ENCODE measurements at places on chromosomes 5 and 9.

DNA sequence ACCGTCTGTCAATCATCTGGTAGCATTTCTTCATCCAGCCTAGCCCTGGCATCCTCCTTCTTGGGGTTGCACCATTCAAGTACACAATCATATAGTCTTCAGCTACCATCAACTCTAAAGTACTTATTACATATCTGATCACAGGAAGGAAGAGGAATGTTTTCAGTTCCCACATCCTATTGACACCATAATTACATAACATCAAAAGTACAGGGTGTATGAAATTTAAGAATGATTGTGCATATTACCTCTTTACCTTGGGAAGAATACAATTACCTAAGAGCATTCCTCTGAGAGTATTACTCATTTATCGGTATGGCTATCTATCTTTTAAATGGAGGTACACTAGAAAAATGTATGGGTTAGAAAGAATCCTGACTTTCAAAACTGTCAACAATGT lies 126.8 kb upstream of the PCA3 start:
- DNase-seq = peak; percentile 55

- peak; percentile 43 for DNase-seq
Observed at GRCh38 chr5:109155625-109156024, 254.1 kb downstream of the PJA2 start.

DNA sequence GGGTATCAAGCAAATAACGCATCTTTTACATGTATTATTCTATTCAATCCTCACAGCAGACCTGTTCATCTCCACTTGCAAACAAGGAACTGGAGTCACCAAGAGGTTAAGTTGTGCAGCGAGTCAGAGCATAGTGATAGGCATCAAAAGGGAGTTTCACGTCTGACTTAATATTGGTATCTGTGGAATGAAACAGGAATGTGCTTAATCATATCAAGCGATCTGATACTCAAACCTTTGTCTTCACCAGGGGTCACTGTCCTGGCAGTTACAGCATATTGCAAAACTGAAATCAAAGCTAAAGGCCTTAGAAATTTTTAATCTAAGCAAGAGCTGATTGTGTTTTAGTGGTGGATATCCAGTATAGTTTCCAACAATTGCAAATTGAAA lies 271.6 kb downstream of the PLK2 start:
- no peak for DNase-seq

GRCh38 chr9:126151031-126151685 lies 175.5 kb upstream of the MVB12B start:
- DNase-seq = no peak

- no peak for DNase-seq
Observed at GRCh38 chr9:126125992-126126409, 200.6 kb upstream of the MVB12B start.

GRCh38 chr9:29866556-29866955 lies 2293.3 kb upstream of the C9orf72 start:
- no peak for DNase-seq

GRCh38 chr9:89078421-89078820 lies 87.2 kb downstream of the S1PR3 start:
- DNase-seq = no peak

DNA sequence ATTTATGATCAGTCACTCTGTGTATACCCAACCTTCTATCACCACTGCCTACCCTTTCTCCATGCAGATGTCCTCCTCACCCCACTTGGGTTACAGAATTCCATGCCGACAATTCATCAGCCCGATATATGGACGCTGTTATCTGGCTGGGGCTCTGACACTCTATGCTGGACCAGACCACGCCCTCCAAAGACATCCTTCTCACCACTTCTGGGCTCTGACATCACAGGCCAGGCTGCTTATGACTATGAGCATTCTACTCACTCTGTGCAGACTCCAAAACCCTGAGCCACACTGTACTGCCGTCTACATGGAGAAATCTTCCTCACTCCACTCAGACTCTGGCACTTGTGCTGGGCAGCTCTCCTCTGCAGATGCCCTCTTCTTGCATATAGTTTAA lies 7.6 kb upstream of the AK3 start:
- DNase-seq = no peak

DNA sequence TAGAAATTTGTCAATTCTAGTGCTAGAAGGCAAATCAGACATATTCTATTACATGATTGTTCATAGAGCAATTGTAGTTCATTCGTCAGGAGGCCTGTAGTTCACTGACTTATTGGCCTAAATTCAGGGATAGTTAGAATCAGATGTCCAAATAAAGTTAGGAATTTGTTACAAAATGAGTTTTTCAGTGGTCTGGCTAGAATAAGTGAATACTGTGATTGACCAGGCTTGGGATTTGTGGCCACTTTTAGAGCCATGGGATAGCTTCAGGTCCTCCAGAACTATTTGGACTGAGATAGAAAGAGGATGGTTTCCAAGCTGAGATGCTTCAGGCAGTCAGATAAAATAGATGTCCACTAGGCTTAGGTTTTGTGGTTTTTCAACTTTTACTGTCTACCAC lies 199.1 kb upstream of the MPDZ start:
- DNase-seq = no peak

GRCh38 chr5:164220522-164220921 lies 715.1 kb downstream of the MAT2B start:
- DNase-seq = no peak

DNA sequence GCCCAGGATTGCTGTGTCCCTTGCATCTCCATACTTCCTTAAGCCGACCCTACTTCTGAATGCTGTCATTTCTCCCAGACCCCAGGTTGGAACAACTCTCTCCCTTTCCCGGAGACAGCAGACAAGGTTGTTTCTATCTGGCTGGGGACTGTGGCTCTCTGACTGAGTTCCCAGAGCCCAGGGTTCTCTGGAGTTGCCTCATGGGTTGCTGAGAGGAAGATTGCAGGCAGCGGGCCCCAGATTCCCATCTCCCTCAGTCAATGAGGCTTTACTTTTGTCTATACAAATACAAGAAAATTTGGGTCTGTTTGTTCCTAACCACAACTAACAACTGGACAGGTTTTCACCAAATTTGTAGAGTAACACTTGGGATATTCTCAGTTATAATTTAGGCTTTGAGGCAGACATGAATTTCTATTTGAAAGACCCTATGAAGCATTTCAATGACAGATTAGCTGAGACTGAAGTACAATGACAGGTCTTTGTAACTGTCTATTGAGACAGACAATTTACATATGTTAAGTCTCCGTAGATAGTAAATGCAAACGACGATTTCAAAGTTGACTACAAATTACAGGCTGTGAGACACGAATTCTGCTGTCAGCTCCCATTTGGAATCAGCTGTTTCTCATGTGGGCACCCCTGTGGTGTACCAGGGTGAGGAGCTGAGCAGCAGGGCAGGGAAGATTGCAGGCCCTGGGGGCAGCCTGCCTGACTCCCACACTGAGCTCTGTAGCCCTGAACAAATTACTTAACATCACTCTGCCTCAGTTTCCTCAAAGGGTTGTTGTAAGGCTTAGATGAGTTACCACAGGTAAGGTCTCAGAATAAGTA lies 107.5 kb downstream of the ATP10B start:
- no peak for DNase-seq

DNA sequence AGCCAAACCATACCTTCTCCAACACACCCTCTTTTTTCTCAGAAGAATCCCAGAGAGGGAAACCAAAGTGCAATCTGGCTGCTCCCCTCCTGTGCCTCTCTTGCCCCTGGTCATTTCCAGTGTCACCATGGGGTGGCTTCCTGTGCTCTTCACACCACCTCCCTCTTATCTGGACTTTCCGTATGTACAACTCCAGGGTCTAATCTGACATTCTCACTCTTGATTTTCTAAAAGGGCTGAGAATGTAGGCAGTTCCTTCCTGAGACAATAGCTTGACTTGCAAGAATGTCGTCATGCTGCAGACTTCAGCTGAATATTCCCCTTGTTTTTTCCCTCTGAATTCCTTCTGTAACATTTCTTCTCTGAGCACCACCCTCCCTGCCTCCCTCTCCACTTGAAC lies 110.2 kb downstream of the FBXL7 start:
- no peak for DNase-seq

DNA sequence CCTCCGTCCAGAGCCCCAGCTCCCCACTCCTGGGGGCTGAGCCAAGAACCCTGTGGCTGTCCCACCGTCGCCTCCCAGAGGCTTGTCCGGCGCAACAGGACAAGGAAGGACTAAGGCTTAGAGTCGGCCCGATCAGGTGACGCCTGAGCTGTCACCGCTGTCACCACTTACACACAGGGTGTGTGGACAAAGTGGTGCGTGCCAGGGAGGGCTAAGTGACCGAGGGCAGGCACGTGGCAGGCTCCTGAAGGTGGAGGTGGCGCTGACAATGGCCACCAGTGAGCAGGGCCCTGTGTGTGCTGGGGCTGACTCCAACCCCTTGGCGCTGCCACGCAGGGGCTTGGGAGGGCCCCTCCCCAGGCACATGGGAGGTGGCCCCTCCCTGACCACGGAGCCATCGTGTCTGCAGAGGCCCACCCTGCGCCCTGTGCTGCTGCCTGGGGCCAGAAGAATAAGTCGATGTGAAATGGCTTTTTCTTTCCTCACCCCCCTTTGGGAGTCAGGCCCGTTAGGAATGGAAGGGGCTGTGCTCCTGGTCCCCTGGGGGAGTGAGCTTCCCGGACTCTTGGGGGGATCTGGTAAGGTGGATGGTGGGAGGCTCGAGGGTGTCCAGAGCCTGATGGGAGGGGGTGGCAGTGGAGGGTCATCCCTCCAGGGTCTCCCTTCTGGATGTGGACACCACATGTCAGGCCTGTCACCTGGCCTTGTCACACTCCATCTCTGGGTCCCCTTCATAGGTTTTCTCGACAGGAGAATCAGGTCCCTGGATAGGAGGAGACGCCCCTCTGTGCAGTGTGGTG lies 2.6 kb upstream of the GPSM1 start:
- no peak for DNase-seq

DNA sequence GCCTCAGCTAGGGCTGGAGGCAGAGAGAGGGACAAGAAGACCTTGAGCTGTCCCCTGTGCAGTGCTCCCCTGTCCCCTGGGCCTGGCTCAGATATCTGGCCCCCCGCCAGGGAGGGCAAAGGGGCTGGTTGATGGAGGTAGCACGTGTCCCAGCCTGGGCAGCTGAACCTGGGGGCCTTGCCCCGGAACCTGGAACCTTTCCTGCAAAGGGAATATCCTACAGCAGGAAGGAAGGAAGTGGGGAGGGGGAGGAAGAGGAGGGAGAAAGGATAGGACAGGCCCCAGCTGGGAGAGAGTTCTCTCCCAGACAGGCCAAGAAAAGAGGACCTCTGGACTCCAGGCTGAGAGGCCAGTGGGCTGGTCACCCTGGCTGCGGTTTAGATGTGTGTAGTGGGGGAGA lies 27.6 kb upstream of the PSD2 start:
- DNase-seq = no peak

DNA sequence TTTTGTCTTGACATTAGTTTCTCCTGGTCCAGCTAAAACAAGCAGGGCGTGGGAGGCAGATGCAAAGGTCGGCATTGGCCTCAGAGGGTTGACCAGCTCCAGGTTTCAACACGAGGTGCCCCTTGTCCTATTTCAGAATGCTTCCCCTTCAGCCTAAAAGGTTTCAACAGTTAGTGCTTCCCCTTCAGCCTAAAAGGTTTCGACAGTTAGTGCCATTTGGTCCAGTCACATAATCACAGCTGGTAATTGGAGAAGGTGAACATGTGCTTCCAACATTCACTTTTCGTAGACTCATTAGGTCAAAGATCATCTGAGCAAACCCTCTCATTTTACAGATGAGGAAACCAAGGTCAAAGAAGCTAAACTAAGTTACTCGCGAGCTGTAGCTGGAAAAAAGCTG lies 270.3 kb upstream of the MAP3K1 start:
- DNase-seq = no peak

GRCh38 chr9:77163884-77164283 lies 13.4 kb upstream of the VPS13A start:
- no peak for DNase-seq

- DNase-seq = peak; percentile 83
Observed at GRCh38 chr9:109903515-109904138, 123.6 kb downstream of the PALM2AKAP2 start.

- DNase-seq = no peak
Observed at GRCh38 chr9:90515510-90515909, 127.1 kb downstream of the DIRAS2 start.

GRCh38 chr5:98604721-98605425 lies 168.6 kb upstream of the RGMB start:
- no peak for DNase-seq

GRCh38 chr5:5353681-5354080 lies 68.8 kb upstream of the ICE1 start:
- no peak for DNase-seq

DNA sequence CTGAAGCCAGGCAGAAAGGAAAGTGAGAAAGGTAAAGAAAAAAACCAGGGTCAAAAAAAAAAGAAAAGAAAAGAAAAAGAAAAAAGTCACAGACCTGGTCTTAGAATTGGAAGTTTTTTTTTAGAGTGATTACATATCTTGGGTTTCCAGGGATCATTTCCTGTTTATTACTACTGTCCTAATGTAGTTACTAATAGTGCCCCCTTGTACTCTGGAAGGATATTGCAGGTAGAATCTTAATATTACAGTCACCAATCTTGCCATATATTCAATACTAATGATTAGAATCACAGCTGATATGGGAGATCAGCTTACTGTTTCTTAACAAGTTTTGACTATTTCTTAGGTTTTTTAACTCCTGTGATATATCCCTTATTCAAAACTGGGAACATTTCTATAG lies 543.2 kb upstream of the CDH6 start:
- DNase-seq = no peak

- DNase-seq = no peak
Observed at GRCh38 chr5:135340568-135340967, 58.5 kb downstream of the MACROH2A1 start.

- DNase-seq = peak; percentile 58
Observed at GRCh38 chr5:171419688-171420430, 412 bp downstream of the FGF18 start.

GRCh38 chr5:154179846-154180710 lies 10.5 kb upstream of the GALNT10 start:
- DNase-seq = peak; percentile 89

DNA sequence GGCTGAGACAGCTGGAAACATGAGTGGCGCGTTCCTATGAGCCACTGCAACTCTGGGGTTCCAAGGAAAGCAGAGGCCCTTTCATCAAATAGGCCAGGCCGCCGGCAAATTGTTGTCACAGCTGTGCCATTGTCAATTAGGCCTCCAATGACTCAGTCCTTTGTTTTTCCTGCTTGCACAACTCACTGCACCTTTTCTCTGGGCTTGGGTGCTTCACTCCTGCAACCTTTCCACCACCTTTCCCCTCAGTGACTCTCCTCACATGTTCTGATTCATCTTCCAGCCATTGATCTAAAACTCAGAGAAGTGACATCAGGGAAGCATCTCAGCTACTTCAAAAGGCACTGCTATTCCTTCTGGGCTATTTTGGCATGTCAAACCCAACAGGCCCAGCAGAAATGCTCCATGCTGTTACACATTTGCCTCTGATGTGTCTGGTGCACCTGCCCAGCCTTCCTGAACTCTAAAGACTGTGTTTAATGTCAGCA lies 653.7 kb downstream of the NR2F1-AS1 start:
- DNase-seq = no peak

DNA sequence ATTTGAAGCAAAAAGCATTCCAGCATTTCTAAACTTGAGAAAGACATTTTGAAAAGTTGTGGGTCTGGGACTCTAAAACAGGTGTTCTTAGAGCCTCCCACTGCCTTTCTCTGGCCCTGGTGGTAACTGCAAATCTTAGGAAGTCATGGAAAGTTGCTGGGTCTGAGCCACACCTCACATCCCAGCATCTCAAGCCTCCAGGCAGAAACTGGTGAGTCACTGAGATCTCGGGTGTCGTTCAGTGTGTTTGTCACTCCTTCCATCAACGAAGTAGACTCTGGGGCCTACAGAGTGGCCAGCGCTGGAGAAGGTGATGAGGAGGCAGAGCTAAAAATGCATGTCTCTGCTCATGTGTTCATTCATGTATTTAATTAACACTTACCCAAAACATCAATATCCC lies 59.6 kb upstream of the C5orf58 start:
- no peak for DNase-seq

GRCh38 chr9:70133253-70134208 lies 89.9 kb downstream of the MAMDC2 start:
- DNase-seq = no peak

Measured in hematopoietic multipotent progenitor cell treated with erythropoietin and hydrocortisone succinate and interleukin-3 and kit ligand, for 6 days (in vitro differentiated cells).